Omental fat pad (tissue), 4 donors: ENCODE measurements at places on chromosomes 11 and 22.

DNA sequence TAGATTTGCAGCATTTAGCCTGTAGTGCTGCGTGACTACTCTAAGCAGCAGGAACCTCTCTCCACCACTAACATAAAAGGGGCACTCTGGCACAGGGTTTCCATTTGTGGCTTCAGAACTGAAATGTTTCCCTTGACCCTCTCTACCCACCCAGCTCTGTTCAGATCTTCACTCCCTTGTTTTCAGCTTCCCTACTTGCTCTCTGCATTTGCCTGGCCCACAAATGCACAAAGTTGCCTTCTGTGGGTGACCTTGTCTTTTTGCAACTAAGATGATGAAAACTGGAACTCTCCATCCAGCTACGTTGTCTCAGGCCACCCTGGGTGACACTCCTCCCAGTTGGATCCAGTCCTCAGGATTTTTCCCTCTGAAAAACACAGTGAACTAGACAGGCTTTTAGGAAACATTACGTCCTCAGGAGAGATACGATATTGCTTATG, 19.8 kb upstream of the PSMA1 start:
- no peak for DNase-seq

DNA sequence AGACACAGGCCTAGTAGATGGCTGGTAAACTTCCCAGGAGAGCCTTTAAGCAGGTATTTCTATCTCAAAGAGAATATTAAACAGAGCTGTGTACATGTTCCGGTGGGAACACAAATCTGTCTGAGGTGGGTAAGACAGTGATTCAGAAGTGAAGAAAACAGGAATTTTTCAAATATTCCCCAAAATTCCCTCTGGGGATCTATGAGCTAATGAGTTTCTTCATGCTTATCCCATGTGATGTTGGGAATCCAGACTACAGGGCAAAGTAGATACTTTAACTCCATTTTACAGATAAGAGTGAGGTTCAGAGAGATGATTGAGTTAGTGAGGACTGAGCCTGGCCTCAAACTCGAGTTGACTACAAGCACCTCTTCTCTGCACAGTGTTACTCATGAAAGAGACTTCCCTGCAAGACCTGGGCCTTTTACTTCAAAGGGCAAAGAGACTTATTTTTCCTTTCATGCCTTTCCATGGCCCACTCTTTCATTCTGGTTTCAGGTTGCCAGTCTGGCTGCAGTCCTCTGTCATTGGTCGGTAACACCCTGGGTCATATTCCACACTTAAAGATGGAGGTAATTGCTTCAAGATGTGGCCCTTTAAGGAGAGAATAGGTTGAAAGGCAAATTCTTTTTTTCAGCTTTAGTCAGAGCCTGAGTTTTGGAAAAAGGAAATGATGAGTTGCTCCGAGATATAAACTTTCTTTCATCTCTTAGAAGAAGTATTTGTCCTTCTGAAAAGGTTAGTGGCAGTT, 70.1 kb downstream of the CYB5R2 start:
- DNase-seq: no peak

GRCh38 chr11:11444027-11444803, 91.2 kb upstream of the CSNK2A3 start:
- DNase-seq: no peak

- DNase-seq: no peak
Observed at GRCh38 chr11:110086892-110087309, 6.3 kb upstream of the ZC3H12C start.

DNA sequence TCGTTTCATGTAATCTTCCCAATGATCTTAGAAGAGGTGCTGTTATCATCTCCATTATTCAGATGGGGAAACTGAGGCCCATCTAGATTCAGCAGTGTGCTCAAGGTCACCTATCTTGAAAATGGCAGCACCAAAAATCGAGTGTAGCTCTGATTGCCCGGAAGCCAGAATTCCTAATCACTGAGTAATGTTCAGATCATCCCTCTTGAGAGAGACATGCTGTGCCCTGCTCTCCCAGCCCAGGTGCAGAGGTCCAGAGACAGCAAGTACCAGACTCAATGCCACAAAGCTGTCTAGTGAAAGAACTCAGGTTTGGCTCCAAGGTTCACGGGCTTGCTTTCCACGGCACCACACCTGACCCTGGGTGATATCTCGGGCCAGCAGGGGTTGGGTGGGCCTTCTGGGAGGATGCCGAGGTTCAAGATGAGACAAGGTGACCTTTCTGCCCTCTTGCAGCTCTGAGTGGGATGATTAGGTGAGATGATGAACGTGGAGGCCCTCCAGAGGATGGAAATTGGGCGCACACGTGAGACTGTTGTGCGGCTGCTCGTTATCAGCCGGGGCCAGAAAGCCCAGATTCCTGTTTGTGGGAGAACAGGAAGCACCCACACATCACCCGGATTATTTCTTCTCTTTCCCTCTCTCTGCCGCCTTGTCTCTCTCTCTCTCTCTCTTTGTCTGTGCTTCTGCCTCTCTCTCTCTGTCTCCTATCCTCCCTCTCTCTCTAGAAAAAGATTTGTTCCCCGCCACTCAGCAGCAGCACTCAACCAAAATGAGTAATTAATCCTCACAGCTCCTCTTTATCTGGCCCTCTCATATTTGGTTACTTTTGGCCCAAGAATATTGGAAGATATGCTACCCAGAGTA, 19.0 kb upstream of the RASD2 start:
- no peak for DNase-seq

GRCh38 chr11:128735935-128736605, 42.2 kb downstream of the FLI1 start:
- no peak for DNase-seq

- no peak for DNase-seq
Observed at GRCh38 chr11:16242806-16243205, 113.5 kb downstream of the SOX6 start.

DNA sequence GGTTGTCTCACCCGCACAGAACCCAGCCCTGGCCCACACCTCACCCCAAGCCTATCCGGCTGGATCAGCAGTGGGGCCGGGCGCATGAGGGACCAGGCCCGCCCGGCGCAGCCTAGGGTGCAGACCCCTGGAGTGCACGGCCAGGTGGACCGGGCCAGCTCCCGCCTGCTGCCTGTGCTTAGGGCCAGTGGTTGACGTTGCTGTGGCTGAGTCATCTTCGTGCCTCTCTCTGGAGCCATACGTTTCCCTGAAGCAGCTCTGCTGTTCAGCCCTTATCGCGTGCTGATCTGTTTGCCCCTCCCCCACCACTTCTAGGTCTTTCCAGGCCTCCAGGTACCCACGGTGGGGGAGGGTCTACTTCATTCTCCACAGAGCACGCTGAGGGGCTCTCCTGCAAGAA, 39.5 kb downstream of the CDKN1C start:
- no peak for DNase-seq

GRCh38 chr22:19407649-19408606, 23.6 kb downstream of the HIRA start:
- no peak for DNase-seq

DNA sequence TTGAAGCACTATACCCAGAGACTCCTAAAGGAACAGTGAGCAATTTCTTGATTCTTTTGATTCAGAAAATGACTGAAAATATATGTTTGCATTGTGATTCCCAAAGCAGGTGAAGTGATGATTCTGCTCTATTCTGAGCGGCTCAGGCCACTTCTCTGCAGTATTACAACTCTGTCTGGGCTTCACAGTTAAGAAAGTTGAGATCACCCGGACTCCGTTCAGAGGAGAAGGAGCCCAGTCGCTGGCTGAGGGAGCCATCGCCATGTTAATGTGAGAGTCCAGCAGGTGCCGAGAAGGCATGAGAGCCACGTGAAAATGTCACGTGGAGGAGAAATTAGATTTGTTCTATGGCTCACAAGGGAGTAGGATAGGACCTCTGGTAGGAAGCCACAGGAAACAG, 91.6 kb downstream of the SCN3B start:
- DNase-seq: no peak

DNA sequence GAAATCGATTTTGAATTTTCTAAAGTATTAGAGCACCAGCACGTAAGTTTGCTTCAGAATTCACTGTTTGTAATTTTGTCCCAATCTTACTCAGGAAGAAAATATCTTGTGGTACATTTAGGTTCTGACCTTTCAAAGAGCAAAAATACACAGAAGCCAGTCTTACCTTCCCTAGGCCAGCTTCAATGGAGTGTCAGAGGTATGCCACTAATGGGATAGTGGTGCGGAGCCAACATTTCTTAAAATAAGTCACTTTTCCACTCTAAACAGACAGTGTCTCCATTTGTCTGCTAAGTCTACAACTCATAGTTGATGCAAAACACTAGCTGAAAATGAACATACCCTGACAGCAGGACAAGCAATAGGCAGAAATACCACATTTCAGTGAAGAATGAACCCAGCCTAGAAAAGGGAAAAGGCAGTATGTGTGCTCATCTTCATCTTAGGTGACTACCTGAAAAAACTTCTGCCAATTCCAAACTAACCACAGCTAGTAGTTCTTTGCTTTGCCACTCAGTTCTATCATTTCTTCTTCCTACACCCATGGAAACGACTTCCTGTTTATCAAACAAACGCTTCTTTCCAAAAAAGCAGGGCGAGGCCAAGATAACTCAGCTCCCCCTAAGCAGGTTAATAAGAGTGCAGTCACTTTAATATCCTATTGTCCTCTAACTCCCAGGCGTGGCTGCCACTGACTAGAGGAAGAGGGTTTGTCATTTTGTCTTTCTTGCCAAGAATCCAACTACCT, 94.0 kb upstream of the APOA1 start:
- no peak for DNase-seq

DNA sequence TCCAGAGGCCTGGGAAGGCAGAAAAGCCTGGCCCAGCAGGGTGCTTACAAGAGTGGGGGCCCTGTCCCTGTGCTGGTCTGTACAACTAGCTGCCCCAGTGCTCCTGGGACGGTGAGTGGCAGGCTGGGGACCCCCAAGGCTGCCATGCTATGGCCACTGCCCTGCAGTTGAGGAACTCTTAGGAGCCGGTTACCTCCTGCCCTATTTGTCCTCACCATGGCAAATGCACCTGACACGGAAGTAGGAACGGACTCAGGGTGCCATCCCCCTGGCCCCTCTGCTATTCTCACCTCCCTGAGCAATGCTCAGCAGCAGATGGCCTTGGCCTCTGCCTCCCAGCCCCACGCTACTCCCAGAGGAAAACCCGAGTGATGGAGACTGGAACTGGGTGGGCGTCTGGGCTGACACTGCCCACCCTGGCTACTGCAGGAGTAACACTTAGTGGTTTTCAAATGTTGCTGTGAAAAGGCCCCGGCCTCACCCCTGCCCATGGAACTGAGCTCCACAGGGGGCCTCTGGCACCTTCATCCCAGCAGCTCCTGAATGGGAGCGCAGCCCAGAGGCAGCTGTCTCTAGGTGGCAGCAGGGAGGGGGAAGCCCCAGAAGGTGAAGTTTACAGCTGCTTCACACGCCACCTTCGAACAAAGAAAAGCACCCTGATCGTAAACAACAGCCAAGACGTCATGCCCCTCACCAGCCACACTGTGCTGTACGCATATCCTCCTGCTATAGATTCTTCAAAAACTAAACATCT, 105.3 kb downstream of the CTTN start:
- no peak for DNase-seq

- DNase-seq: no peak
Observed at GRCh38 chr22:46665151-46665695, 45.0 kb downstream of the GRAMD4 start.

GRCh38 chr22:21041937-21042336, 3.8 kb upstream of the LRRC74B start:
- no peak for DNase-seq

DNA sequence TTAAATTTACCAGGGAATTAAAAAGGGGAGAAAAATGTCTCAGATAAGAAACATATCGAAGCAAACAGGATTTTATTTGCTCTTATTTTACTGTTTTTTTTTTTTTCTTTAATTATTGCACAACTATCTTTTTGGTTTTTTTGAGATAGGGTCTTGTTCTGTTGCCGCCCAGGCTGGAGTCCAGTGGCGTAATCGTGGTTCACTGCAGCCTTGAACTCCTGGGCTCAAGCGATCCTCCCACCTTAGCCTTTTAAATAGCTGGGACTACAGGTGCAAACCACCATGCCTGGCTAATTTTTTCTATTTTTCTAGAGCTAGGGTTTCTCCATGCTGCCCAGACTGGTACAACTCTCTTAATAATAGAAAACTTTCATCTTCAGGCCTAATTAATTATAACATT, 32.5 kb downstream of the DRG1 start:
- DNase-seq: no peak

DNA sequence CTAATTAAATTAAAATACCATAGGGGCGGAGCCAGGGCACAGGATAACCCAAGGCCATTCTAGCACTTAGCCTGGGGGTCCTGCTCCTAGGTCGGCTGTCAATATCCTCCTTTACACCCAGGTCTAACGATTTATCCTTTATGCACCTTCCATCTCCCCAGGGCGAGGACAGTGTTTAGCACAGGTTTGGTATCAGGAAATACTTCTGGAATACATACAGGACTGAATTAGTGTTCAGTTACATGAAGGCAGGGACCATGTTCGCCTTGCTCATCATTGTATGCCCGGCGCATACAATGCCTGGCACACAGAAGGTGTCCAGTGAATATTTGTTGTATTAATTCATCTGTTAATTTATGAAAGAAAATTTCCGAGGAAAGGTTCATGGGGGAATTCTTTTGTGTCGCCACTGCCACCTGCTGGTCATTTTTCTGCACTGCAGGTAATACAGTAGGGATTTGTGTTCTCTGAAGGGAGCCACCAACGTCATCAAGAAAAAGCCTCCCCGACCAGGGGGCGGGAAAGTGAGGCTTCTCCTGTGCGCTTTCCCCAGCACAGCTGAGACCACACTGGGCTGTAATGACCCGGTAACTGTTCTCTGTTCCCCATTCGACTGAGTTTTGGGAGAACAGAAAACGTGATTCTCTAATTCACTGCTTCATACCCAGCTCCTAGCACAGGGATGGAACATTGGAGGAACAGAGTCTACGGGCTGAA, 68.7 kb upstream of the ASPHD2 start:
- DNase-seq: peak; percentile 72

DNA sequence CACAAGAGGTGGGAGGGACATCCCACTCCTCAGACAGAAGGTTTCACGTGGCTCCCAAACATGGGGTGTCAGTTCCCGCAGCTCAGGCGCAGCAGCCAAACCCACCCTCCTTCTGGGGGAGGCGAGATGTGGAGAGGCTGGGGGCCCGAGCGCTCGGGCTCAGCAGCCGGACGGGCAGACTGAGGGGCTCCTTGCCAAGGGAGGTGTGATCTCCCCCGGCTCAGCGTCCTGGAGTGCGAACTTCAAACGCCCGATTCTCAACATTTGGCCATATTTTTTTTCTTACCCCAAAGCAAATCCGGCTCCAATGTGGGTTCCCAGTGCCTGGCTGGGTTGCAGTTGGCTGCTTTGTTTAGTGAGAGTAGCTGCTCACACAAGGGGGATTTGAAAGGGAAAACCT, 477.9 kb downstream of the MN1 start:
- no peak for DNase-seq

DNA sequence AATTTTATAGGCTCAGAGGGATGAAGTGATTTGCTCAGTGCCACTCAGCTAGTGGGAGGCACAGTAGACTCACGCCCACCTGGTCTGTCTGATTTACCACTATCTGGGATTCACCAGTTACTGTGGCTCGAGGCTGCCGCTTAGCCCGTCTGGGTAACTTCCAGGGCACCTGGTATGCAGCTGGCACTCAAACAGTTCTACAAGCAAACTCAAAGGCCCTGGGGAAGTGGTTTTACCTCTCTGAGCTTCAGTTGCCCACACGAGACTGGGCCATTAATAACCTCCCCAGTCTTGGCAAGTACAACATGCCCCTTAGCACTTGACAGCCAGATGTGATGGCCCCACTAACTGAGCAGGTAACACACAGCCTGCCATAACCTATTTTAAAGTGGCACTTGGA, 2.6 kb downstream of the GDPD5 start:
- DNase-seq: no peak

- DNase-seq: no peak
Observed at GRCh38 chr11:62708793-62709192, 1.3 kb downstream of the GNG3 start.

- no peak for DNase-seq
Observed at GRCh38 chr11:73186886-73187285, 31.2 kb upstream of the P2RY2 start.
